ENCODE measurements at places on chromosomes 13 and 19.

- DNase-seq: no peak
Observed at GRCh38 chr19:40808497-40808896, 9.5 kb downstream of the EGLN2 start.

DNA sequence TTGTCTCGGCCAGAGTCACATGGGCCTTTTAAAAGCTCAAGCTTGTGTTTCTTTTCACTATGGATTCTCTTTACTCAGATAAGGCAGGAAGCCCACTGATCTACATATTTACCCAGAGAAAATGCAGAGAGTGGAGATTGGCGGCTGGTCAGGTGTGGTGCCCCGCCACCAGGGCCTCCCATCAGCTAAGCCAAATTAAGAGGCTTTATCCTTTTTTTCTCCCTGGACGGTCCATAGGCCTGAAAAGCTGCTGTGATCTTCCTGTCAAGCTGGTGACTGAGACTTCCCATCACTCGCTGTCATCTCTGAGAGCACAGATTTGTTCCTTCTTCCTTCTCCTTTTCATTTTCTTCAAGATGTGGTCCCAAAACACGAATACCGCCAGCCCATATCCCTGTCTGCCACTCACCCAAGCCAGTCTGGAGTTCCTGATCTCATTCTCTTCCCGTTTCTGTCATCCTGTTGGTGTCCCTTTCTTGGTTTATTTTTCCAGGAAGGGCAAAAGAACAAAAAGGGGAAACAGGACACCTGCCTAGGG is 1.9 kb downstream of the SAFB start:
- no peak for DNase-seq

DNA sequence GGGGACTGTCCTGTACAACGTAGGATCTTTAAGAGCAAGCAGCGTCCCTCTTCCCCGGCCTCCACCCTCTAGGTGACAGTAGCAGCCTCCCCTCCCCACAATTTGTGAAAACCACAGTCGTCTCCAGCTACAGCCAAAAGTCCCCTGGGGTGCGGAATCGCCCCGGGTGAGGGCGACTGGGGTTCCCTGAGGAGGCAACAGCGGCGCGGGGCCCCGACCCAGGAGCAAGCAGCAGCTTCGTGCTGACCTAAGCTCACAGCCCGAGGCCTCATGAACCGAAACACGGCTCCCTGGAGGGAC is 322 bp downstream of the ZNF558 start:
- DNase-seq: no peak

DNA sequence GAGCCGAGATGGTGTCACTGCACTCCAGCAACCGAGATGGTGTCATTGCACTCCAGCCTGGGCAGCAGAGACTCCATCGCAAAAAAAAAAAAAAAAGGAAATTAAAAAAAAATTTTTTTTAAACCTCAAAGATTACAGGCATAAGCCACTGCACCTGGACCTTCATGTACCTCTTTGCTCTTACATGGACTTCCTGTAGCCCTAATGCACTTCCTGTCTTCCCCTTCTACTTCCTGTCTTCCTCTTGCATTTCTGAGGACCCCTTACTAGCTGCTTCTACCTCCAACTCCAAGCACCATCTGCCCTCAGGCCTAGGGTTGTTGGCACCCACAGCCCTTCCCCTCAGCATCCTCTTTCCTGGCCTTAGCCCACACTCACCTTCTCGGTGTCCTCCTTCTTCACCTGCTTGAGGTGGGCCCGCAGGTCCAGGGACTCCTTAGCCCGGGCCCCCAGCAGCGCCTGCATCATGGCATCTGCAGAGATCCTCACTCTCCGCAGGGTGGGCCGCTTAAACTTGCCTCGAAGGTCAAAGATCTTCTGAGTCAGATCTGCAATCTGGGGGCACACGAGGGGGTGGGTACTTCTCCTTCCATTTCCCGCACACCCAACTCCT is 3.8 kb downstream of the TNNI3 start:
- no peak for DNase-seq

- DNase-seq: peak; percentile 98
Observed at GRCh38 chr19:45994998-45995714, at the start of gene CCDC61. TSS of gene CCDC61 (plus strand) at chr19:45995467. CDS start at chr19:46003019, 7,552 bp downstream.

DNA sequence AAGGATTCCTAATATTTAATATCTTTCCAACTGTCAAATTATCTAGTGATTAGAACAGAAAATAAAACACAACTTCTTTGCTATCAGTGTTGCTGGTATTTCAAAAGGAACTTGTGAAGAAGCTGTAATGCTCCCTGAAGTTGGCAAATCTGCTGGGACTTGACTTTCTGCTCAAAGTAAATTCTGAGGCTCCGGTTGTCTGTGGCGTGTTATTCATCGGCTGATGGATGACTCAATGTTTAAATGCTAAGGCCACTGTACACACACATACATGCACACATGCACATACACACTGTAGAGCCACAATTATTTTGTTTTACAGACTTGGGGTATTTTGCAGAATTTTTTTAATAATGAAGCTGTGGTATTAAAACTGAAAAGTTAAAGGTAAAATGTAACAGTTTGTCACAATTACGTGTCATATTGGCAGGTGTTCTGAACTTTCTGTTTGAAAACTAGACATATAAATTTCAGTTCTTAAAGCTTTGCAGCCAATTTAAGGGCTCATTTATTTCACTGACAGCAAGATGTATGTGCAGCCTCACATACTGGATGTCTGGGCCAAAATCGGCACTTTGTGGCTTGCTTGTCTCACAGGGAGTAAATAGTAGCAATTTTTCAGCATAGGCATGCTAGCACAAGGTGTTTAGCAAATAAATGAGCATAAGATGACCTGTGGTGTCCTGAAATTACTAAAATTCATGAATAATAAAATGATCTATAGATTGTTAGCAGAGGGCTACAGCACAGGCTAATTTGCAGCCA is 1691.7 kb upstream of the PCDH20 start:
- DNase-seq: no peak

DNA sequence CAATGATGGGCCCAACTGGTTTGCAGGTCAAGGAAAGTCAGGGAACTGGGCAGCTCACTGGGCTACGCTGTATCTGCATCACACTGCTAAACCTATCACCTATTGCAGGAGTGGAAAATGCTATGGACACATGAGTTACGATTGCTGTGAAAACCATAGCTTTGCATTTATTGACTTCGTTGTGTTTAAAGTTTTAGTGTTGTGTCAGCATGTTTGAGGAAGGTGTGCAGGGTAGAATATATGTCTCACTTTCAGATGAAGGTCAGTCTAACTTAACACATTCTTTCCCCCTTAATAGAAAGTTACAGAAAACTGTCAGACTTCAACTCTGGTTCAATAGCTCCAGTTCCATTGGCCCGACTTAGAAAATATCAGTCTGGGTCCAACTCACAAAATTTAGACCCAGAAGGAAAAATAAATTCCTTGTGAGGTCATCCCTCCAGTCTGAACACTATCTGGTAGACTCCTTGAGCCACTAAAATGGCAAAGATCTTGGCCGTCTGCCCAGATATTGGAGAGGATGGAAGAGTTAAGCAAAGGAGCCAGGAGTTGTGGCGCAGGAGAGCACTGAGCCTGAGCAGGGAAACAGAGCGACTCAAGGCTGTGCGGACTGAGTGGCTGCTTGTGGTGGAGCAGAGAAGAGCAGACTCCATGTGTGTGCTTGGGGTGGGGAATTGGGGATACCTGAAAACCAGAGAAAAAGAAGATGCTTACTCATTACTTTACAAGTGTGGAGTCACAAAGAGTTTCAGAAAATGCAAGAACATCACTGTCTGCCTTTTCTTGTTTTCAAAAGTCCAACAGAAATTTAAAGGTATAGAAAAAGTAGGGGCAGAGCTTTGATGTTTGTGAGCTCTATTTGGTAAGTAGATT is 518.5 kb downstream of the FGF9 start:
- no peak for DNase-seq

GRCh38 chr19:4896372-4896771 is 6.3 kb downstream of the ARRDC5 start:
- DNase-seq: no peak

DNA sequence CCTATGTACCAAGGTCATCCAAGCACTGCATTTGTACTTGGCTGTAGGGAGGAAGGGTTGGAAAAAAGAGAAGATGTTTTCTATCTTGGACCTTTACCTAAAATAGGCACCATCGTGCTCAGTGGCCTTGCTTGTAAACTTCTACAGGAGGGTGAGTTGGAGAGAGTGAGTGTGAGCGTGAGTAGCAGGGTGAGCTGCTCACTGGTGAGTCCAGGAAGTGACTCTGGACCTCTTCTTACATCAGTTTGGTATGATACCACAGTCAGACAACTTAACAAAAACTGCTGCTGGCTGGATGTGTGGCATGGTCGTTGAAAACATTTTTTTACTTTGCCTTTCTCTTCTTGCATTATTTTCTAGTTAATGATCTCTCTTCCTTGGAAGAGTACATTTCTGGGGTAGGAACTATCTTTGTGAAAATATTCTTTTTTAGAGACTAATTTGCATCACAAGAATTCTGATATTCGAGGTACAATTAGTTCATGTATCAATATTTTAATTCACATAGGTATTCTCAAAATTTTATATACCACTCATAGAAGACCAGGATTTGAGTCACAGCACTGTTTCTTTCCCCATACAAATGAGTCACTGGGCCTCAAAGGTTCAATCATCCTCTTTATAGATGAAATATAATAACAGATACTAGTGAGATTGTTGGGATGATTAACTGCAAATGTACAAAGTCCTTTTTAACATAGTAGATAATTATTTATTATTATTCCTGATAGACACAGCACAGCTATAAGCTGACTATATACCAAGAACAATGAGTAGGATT is 651 bp downstream of the SERPINE3 start:
- no peak for DNase-seq

DNA sequence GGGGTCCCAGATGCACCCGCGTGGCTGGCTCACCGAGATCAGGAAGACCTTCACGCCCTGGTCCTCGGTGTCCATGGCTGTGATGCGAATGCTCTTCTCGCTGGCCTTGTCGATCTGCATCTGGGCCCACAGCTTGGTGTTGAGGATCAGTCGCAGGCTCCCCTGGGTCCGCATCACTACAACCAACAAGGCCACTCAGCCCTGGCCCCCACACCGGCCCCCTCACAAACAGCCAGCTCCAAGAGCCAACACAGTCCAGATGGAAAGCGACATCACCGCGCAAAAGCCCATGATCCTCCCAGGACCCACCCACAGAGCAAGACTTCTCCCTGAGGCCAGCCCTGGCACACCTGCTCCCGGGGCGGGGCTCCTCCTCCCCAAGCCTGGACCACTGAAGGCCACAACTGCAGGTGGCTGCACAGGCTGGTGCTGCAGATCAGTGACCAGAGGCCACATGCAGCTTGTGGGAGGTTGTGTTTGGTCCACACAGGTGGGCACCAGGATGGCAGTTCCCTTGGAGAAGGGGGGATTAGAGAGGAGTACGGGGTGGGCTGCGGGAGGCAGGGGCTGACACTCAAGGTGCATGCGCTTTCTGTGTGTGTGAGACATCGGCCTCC is 4.5 kb downstream of the CAPS start:
- DNase-seq: no peak

GRCh38 chr19:10269333-10270179 is 1.4 kb upstream of the ICAM1 start:
- peak; percentile 56 for DNase-seq

DNA sequence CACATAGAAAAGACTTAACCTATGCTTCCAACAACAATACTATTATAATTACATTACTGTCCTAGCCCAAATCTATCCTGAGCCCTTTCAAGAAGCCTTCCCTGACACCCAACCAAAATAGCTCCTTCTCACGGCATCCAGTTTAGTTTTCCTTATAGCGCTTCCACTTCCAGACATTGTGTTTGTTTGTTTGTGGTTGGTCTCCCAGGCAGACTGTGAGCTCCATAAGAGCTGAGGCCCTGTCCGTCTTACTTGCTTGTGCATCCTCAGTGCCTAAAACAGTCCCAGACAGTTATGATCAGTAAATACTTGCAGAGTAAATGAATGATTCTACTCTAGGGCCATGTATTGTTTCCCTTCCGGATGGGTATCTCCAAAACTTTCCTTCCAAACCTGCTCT is 68.1 kb upstream of the STARD13 start:
- DNase-seq: no peak

GRCh38 chr13:53241891-53242348 is 213.3 kb downstream of the OLFM4 start:
- no peak for DNase-seq

GRCh38 chr13:113875429-113875815 is 11.5 kb upstream of the GAS6 start:
- DNase-seq: no peak

GRCh38 chr13:78602561-78603239 is 652 bp downstream of the POU4F1 start:
- DNase-seq: no peak

DNA sequence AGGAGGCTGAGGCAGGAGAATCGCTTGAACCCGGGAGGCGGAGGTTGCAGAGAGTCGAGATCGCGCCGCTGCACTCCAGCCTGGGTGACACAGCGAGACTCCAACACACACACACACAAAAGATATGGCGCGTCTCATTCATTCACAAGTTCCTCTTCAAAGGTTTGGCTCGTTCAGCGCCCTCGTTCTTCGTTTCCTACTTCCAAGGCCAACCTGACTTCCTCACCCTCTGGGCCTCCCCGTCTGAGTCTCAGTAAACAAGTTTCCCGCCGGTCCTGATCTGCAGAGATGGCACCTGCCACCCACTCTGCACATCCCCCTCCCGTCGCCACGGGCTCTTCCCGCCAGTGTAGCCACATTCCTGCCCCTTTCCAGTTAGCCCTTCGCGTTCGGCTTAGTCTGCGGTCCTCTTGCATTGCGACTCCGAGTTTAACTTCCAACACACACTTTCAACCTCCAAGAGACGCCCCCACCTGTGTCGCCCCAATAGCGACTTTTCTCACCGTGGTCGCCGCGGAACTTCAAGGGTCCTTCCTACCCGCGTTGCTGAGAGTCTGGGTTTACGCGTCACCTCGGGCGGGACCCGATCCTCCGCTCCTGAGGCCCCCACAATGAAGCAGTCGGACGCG is 1.3 kb upstream of the BSG start:
- no peak for DNase-seq

GRCh38 chr13:49314344-49314882 is 66.7 kb downstream of the CDADC1 start:
- DNase-seq: no peak

DNA sequence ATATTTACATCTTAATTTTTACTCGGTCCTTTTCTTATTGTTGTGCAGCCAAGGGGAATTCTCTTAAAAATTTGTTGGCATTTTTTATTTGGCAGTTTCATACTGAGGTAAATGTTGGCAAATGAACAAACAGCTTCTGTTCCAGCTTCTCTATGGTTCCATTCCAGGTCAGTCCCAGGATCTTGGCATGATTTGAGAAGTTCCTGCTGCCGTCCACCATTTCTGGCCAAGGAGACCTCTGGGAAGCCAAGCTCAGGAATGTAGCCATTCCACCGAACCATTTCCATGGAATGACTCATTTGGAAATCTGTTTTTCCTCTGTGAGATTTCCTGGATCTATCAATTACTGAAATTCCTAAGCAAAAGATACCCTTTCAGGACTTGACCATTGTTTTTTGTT is 43.9 kb downstream of the SLC10A2 start:
- no peak for DNase-seq
